ENCODE measurements at places on chromosomes 12 and 14. TPM values are rescaled to one million over a fixed set of nuclear protein-coding genes. Genes with fewer than 3 reads are reported as not detected.

GRCh38 chr12:108115123-108116121 lies 13.7 kb upstream of the WSCD2 start:
- DNase-seq: no peak

DNA sequence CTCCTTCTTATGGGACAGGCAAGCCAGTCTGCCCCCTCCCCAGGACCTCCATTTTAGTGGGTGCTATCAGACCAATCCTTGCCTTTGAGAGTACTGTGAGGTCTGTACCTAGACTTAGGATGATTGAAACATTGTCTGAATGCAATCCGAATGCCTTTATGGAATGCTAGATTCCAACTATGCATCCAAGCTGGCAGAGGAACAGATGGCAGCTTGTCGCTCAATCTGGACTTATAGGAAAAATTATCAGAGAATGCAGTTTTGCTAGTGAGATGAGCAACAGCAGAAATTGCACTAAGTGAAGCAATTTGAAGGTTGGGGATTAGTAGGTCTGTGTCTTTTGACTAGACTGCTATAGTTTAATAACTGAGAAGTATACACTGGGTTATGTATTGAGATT lies 109.1 kb downstream of the DYRK2 start:
- no peak for DNase-seq

DNA sequence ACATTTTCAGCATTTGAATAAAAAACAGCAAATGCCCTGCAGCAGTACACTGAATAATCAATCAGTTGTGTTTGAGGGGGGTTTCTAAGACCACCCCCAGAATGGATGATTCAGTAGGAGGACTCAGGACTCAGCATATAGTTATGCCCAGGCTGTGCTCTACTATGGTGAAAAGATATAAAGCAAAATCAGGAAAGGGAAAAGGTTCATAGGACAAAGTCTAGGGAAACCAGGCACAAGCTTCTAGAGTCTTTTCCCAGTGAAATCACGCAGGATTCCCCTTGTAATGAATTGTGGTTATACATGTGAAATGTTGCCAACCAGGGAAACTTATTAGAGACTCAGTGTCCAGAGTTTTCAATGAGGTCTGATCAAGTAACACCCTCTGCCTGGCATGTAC lies 25.0 kb upstream of the SLC17A8 start:
- no peak for DNase-seq

- DNase-seq: no peak
Observed at GRCh38 chr12:47686645-47687240, 19.1 kb downstream of the RPAP3 start.

DNA sequence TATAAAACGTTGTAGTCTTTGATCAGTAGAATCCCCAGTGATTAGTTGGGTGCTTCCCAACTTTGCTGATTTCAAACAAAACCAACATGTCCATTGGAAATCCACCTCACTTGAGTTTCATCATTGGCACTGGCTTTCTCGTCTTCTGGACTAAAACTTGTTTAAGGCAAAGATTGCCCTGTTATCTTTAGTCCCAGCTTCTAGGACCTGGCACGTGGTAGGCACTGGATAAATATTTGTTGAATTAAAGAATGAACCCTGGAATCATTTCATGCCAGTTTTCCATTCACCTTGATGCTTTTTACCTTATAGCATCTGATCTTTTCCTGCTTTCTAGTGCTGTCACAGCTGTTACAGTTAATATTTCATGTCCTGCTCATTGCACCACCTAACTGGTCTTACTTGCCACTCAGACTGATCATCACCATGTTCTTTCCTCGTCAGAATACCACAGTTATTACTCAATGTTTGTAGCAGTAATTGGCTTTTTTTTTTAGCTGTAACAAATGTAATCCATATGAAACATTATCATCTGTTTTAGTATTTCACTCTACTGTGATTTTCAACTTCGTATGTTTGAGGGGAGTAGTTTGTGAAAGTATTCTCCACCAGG lies 7.3 kb upstream of the C12orf50 start:
- DNase-seq: no peak

DNA sequence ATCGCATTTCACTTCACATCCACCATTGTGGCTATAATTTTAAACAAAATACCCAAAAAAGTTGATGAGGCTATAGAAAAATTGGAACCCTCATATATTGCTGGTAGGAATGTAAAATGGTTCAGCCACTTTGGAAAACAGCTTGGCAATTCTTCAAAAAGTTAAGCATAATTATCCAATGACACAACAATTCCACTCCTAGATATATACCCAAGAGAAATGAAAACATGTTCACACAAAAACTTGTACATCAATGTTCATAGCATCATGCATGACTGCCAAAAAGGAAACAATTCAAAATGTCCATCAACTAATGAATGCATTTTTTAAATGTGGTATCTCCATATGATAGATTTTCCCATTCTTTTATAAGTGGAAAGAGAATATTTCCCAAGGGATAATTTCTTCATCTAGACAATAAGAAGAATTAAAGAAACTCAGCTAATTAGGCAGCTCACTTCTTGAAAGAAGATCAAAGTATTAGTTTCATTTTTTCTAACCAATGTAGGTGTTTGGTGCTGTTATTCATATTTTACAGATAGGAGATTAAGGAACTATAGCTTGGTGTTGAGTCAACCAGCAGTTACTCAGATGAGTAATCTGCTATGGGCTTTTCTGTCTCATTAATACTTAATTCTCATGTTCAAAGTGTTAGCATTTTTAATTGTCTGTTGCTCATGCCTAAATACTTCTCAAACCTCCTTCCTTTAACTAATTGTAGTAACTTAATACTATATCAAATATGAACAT lies 32.8 kb downstream of the YEATS4 start:
- no peak for DNase-seq

GRCh38 chr12:54641554-54641953 lies 6.6 kb downstream of the DCD start:
- DNase-seq: no peak

DNA sequence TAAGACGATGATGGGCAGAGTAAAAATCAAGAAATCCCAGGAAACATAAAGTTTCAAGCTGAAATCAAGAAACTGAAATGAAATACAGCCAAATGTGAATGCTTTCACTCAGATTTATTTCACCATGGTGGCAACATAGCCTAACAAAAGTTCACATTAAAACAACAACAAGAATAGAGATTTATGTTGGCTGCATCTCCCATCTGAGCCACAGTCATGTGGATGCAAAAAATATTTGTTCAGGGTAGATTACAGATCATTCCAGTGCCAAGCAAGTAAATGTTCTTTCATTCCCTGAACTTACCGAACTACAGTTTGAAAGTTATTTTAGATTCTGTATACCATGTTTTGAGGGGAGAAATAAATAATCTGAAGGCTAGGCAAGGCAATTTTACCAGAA lies 159.9 kb upstream of the TMTC1 start:
- DNase-seq: no peak

- DNase-seq: peak; percentile 62
Observed at GRCh38 chr14:91835920-91836843, 31.2 kb downstream of the TC2N start.

GRCh38 chr12:124675881-124676713 lies 108.7 kb upstream of the NCOR2 start:
- no peak for DNase-seq

DNA sequence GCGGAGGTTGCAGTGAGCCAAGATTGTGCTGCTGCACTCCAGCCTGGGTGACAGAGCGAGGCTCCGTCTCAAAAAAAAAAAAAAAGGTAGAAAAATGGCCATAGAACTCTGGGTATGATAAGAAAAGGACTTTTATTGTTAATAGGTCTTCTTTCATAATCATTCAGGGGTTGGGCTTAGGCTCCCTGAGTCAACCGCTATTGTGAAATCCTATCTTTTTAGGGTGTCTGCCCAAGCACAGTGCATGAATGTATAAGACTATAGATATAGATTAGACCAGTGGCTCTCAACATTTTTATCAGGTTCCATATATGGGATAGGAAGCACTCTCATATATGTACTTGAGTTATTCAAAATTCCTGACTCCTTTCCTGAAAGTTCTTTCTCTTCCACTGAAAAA lies 48.7 kb upstream of the USP15 start:
- DNase-seq: no peak

DNA sequence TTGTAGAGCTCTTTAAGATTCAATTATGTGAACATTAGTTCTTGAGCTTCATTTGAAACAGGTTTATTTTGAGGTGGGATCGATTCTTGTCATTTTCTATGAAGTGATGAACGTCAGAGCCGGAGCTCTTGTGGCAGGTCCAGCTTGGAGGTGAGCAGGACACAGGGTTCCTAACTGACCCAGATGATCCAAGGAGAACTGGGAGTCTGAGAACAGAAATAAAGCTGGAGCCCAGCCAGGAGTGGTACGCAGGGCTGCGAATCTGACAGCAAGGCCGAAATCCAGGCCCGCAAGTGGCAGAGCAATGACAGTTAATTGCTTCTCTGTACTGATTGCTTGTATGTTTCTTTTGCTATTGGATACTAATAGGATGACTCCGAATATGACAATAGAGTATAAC lies 46.5 kb downstream of the EML1 start:
- no peak for DNase-seq

- DNase-seq: no peak
Observed at GRCh38 chr14:56087671-56088471, 30.3 kb upstream of the PELI2 start.

DNA sequence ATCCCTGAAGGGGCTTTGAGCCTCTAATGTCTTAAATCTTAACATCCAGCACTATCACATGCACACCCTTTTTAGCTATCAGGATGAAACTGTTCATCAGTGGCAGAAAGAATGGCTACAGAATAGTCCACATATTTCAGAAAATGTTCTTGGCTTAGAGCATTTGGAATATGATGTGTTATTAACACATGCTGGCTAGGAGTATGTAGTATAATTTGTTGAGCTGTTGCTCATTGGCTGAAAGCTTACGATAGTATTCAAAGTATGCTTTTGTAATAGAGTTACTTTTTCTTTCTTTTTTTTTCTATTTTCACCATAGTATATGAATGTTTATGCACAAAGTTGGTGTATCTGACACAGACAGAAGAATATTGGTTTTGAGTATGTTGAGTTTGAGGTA lies 55.1 kb downstream of the MNAT1 start:
- DNase-seq: no peak

GRCh38 chr12:113203852-113204760 lies 17.2 kb upstream of the TPCN1 start:
- no peak for DNase-seq

DNA sequence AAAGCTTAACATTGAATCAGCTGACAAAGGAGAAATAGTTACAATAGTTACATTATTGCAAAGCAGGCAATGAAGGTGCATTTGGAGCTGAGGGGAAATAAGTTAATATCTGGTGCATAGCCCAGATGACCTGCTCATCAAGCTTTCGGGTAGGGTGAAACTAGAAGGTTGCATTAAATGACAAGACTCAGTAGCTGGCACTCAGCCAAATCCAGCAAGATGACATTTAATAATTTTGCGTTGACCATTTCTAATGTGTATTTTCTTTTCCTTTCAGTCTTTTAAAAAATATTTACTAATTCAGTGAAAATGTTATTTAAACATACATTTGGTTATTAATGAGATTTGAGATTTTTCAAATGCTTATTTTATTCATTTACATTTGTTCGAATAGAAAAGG lies 188.6 kb downstream of the SLC5A8 start:
- DNase-seq: no peak

- no peak for DNase-seq
Observed at GRCh38 chr12:69981881-69982475, 157.0 kb downstream of the MYRFL start.

DNA sequence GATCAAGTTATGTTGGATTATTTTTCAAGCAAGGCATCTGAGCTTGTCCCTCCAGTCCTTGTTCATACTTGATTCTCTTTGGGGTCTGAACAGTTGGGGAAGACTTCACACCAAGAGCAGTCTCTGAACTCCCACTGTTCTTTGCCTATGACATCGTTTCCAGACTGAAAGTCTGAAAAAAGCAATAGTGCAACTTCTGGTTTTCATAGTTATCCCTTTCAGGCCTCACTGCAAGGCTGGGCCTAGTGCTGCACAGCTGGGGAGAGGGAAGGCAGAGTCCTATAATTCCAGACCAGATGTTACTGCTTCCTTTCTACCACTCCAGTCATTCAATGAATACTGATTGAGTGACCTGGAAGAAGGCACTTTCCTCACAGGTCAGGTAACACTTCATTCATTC lies 187.1 kb upstream of the CCND2 start:
- DNase-seq: no peak

DNA sequence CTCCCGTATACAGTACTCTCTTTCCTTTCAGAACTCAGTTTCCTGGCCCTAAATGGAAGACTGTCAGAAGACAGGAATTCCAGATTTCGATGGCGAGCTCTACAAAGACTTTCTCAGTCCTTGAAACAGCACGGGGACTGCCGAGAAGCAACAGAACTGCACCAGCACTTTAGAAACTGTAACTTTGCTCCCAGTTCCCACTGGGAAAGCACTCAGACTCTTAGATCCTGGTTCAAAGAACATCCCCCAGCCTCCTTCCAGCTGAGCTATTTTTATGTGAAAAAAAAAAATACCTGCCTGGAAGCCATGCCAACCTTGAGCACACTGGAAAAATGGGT lies 1.8 kb downstream of the PXN start:
- no peak for DNase-seq

GRCh38 chr12:32178341-32179010 lies 71.8 kb downstream of the BICD1 start:
- no peak for DNase-seq

SLC17A8 gene
- total RNA-seq: 0.11 TPM

SLC25A21 gene
- total RNA-seq: 6.9 TPM

CLEC4C gene
- not detected for total RNA-seq

MYF5 gene
- total RNA-seq: not detected

PROX2 gene
- total RNA-seq: not detected

OASL gene
- total RNA-seq: not detected

HOXC6 gene
- not detected for total RNA-seq

SHMT2 gene
- 274 TPM for total RNA-seq

C12orf50 gene
- total RNA-seq: not detected

PTGER2 gene
- 1.2 TPM for total RNA-seq

BMP4 gene
- 5.9 TPM for total RNA-seq

DAD1 gene
- 131 TPM for total RNA-seq

DIO3 gene
- 0.19 TPM for total RNA-seq

KRT83 gene
- not detected for total RNA-seq

GARIN6 gene
- total RNA-seq: not detected

RNASE11 gene
- total RNA-seq: not detected

WNT5B gene
- 1.2 TPM for total RNA-seq

Data from H1 (cell line).